ENCODE measurements at places on chromosomes 12 and 14. TPM values are rescaled to one million over a fixed set of nuclear protein-coding genes. Genes with fewer than 3 reads are reported as not detected.

The SMCO2 gene
- total RNA-seq, result not detected

The KRT85 gene
- not detected for total RNA-seq

The JDP2 gene
- total RNA-seq, result 36.0 TPM

The MIPOL1 gene
- total RNA-seq, result 3.2 TPM

The BEST3 gene
- total RNA-seq, result 1.2 TPM

The KLRC1 gene
- not detected for total RNA-seq

The IAPP gene
- total RNA-seq, result not detected

The ARHGAP9 gene
- total RNA-seq, result 0.17 TPM
